ENCODE measurements at places on chromosomes 6 and 20. TPM values are rescaled to one million over a fixed set of nuclear protein-coding genes. Genes with fewer than 3 reads are reported as not detected.

DNA sequence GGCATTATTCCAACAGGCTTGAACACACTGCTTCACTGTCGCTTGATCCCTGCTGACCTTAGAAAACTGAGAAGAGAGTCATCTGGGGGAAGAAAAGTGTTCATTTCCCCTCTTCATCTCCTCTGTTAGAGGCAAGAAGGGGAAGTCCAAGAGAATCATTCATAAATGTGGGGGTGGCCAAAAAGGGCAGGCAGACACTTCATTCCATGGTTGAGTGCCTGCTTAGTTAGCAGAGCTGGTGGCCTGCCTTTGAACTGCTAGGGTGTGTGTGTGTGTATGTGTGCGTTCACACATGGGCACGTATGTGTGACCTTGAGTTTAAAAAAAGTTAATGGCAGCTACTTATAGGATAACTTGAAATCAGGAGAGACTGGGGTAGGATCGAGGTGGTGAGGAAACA is 39.4 kb upstream of the RFPL4B start:
- H3K27me3 ChIP-seq: no peaks in the 10 kb centered on the region
- no peak overlapping the region for H3K27ac ChIP-seq
- no peak overlapping the region for H3K4me3 ChIP-seq
- H3K4me1 ChIP-seq: peaks cover 3% of the 10 kb centered on the region
- no peaks in the 10 kb centered on the region for H3K36me3 ChIP-seq
- DNase-seq: peak; percentile 62

GRCh38 chr6:131382631-131383030 is 190.4 kb upstream of the ARG1 start:
- H3K27me3 ChIP-seq: no peaks in the 10 kb centered on the region
- H3K27ac ChIP-seq: no peak overlapping the region
- H3K4me3 ChIP-seq: no peak overlapping the region
- no peaks in the 10 kb centered on the region for H3K4me1 ChIP-seq
- no peak for DNase-seq
- no peaks in the 10 kb centered on the region for H3K36me3 ChIP-seq

- no peaks in the 10 kb centered on the region for H3K36me3 ChIP-seq
- H3K27ac ChIP-seq: peak overlapping the region; percentile 83
- H3K4me1 ChIP-seq: peaks cover 56% of the 10 kb centered on the region
- H3K4me3 ChIP-seq: peak overlapping the region; percentile 43
Observed at GRCh38 chr20:63552481-63553249, 1.3 kb upstream of the FNDC11 start.

DNA sequence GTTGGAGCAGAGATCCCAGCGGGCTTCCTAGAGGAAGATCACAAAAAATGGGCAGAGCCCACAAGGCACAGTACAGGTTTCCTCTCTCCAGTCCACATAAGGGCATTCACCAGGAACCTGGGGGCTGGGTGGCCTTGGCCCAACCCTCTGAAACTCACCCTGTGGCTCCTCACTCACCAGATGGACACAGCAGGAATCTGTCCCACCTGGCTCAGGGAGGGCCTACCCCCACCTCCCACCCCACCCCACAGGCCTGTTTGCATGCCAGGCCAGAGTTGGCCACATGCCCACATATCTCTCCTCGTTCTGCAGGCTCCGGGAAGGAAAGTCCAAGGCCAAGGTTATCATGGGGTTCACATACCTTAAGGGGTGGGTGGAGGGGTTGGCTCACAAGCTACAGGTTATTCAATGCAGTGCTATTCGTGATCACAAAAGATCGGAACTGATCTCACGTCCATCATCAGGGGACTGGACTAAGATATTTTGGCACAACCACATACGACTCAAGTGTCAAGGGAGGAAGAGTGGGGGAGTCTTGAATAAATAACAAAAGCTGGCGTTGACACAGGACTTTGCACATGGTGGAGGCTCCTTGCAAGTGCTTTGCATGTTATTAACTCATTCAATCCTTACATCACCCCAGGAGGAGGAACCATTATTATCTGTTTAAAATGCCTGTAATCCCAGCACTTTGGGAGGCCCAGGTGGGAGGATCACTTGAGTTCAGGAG is 13.0 kb downstream of the RIPOR3 start:
- no peak overlapping the region for H3K27ac ChIP-seq
- H3K27me3 ChIP-seq: no peaks in the 10 kb centered on the region
- H3K4me3 ChIP-seq: no peak overlapping the region
- no peaks in the 10 kb centered on the region for H3K36me3 ChIP-seq
- DNase-seq: no peak

DNA sequence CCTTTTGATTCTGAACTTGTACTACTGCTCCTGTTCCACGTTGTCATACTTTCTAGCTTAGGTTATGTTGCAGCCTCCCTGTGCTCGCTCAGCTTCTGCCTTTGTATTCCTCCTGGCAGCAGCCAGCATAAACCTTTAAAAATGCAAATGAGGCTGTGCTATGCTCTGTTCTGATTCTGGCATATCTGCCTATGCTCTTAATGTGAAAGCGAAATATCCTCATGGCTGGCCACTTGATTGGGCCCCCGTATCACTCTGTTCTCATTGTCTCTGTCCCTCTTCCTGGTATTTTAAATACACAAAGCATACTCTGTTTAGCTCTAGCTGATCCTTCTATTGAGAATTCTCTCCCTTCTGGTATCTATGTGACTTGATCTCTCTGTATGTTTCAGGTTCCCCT is 139.0 kb downstream of the JARID2 start:
- no peaks in the 10 kb centered on the region for H3K4me1 ChIP-seq
- H3K27me3 ChIP-seq: no peaks in the 10 kb centered on the region
- H3K4me3 ChIP-seq: no peak overlapping the region
- H3K36me3 ChIP-seq: no peaks in the 10 kb centered on the region
- H3K27ac ChIP-seq: no peak overlapping the region

GRCh38 chr6:84242265-84242664 is 14.8 kb upstream of the CEP162 start:
- H3K27me3 ChIP-seq: no peaks in the 10 kb centered on the region
- no peak overlapping the region for H3K27ac ChIP-seq
- no peak for DNase-seq
- H3K36me3 ChIP-seq: no peaks in the 10 kb centered on the region
- H3K4me1 ChIP-seq: no peaks in the 10 kb centered on the region

DNA sequence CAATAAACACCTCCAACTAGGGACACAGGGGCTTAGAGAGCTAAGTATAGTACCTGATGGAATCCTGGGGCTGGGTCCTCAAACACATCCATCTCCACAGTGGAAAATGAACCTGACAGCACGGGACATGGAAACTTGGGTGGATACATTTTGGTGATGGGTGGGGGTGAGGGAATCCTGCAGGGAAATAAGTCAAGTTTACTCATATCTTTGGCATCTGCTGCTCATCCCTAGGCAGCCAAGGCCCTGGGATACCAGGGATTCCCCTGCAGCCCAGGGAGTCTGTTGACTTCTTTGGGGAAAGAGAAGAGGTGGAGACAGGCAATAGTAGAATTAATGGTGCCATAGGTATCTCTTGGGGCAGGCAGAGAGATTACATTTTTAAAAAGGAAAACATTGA is 6.6 kb downstream of the APOBEC2 start:
- DNase-seq: no peak
- no peak overlapping the region for H3K27ac ChIP-seq
- peaks cover 8% of the 10 kb centered on the region for H3K36me3 ChIP-seq

GRCh38 chr20:12318043-12318442 is 400.4 kb downstream of the BTBD3 start:
- no peak for DNase-seq
- no peak overlapping the region for H3K27ac ChIP-seq
- no peak overlapping the region for H3K4me3 ChIP-seq
- no peaks in the 10 kb centered on the region for H3K27me3 ChIP-seq

GRCh38 chr20:32845786-32846185 is 12.9 kb upstream of the EFCAB8 start:
- DNase-seq: no peak
- H3K4me3 ChIP-seq: no peak overlapping the region
- H3K27ac ChIP-seq: no peak overlapping the region

GRCh38 chr6:82693094-82693493 is 329.5 kb downstream of the TPBG start:
- H3K36me3 ChIP-seq: no peaks in the 10 kb centered on the region
- no peaks in the 10 kb centered on the region for H3K27me3 ChIP-seq
- no peak overlapping the region for H3K27ac ChIP-seq
- H3K4me3 ChIP-seq: no peak overlapping the region
- no peaks in the 10 kb centered on the region for H3K4me1 ChIP-seq

DNA sequence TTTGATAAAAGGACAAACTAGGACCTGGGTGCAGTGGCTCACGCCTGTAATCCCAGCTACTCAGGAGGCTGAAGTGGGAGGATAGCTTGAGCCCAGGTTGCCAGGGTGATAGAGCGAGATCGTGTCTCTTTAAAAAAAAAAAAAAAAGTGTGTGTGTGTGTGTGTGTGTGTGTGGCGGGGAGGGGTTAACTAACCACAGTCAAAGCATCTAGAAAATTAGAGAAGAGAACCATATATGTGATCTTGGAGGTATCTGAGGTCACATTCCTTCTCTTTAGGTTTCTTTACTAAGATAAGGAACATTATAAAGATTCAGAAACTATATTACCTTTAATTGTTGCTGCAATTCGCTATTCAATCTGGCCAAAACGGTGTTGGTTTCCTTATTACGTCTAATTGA is 80.9 kb downstream of the REPS1 start:
- no peak overlapping the region for H3K4me3 ChIP-seq
- DNase-seq: no peak
- H3K27ac ChIP-seq: no peak overlapping the region
- peaks cover 53% of the 10 kb centered on the region for H3K36me3 ChIP-seq
- H3K4me1 ChIP-seq: peaks cover 10% of the 10 kb centered on the region

- no peak overlapping the region for H3K27ac ChIP-seq
- H3K4me1 ChIP-seq: peaks cover 18% of the 10 kb centered on the region
- no peaks in the 10 kb centered on the region for H3K27me3 ChIP-seq
- H3K36me3 ChIP-seq: no peaks in the 10 kb centered on the region
Observed at GRCh38 chr20:47476452-47476851, 25.2 kb upstream of the NCOA3 start.

- H3K36me3 ChIP-seq: no peaks in the 10 kb centered on the region
- DNase-seq: no peak
- H3K4me1 ChIP-seq: no peaks in the 10 kb centered on the region
- H3K4me3 ChIP-seq: no peak overlapping the region
- H3K27me3 ChIP-seq: no peaks in the 10 kb centered on the region
Observed at GRCh38 chr6:121608270-121608669, 172.8 kb downstream of the GJA1 start.

DNA sequence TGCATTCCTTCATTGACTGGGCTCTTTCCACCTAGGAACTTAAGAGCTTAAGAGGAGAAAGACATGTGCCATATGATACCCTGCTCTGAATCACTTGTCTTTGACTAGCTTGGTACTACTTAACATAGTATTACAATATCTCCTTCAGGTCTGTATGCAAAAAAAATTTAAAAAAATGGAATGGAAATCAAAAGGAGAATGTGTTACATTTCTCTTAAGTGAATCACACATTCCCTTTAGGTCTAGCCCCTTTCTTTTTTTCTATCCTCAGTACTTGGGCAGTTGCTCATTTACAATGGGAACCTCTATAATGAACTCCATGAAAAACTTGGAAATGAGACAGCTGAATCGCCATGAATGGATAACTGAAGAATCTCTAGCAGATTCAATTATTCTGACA is 53.8 kb downstream of the SLC35F1 start:
- no peaks in the 10 kb centered on the region for H3K36me3 ChIP-seq
- no peak for DNase-seq
- H3K27ac ChIP-seq: no peak overlapping the region
- no peaks in the 10 kb centered on the region for H3K4me1 ChIP-seq
- H3K4me3 ChIP-seq: no peak overlapping the region

Gene PPP1R14C
- total RNA-seq: 0.32 TPM

Gene STMND1
- total RNA-seq: not detected

Gene DAAM2
- total RNA-seq: not detected

Gene SIM1
- not detected for total RNA-seq

Gene NTSR1
- total RNA-seq: not detected

Gene MACROD2
- 0.04 TPM for total RNA-seq

Gene PRKN
- total RNA-seq: not detected

Gene RAET1E
- not detected for total RNA-seq

Gene PPT2
- 27.9 TPM for total RNA-seq

Measured in Karpas-422 (cell line).